NCI-H446 treated with DMSO at 0.1 percent for 48 hours (cell line): ENCODE measurements at places on chromosomes 4 and X.

- DNase-seq = no peak
These were observed 27.8 kb upstream of the PSAPL1 start for GRCh38 chr4:7462509-7462971.

DNA sequence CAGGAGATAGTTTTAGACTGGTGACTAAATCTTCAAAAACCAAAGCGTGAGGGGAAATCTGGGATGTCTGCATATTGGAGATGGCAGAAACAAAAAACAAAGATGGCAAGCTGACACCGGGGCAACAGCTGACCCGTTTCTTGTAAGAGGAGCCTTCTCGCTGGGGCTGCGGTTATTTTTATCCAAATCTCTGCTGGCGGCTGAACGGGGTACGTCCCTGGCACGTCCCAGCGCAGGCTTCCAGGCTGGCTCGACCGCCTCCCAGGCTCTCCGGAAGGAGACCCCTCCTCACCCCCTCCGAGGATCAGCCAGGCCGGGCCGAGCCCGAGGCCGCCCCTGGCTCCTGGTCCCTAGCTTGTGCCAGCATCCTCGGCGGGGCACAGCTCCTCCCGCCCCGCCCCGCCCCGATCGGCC is 403 bp downstream of the SGCB start:
- DNase-seq = no peak

GRCh38 chr4:88390128-88390527 is 11.5 kb downstream of the HERC6 start:
- DNase-seq = no peak

GRCh38 chr4:102638621-102639020 is 122.1 kb downstream of the MANBA start:
- no peak for DNase-seq

GRCh38 chrX:39002466-39002865 is 201.2 kb downstream of the MID1IP1 start:
- no peak for DNase-seq

- DNase-seq = no peak
These were observed 17.9 kb downstream of the BCLAF3 start for GRCh38 chrX:19972984-19973383.

DNA sequence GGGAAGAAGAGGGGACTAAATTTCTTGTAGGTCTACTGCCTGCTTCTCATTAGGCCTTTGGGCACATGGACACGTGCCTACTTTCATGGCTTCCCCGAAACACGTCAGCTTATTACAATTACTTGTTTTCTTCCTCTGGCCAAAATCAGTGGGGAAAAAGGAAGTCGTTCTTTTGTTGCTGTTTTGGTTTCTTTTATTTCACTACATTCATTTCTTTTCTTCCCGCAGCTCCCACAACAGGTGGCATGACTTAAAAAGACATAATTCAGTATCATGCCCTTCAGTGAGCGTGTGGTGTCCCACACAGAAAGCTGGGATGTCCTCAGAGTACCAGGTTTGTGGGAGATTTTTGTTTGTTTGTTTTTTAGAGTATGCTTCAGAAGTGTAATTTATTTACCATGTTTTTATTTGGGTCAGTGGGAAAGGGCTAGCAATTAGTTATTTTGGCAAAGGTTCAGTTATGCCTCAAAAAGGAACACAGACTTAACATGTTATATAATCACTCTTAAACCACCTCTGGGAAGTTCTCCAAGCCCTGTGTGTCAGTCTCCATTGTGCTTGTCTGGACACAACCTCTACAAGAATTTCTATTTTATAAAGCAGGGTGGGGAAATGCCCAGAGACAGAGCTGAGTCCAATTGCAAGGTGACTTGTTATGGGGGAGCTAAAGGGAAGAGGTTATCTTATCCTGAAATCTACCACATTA is 44.2 kb upstream of the SPRY1 start:
- no peak for DNase-seq

GRCh38 chr4:180333162-180333561 is 1910.0 kb upstream of the TENM3 start:
- DNase-seq = no peak

- DNase-seq = no peak
These were observed 167.0 kb downstream of the SMIM20 start for GRCh38 chr4:26080870-26081628.

DNA sequence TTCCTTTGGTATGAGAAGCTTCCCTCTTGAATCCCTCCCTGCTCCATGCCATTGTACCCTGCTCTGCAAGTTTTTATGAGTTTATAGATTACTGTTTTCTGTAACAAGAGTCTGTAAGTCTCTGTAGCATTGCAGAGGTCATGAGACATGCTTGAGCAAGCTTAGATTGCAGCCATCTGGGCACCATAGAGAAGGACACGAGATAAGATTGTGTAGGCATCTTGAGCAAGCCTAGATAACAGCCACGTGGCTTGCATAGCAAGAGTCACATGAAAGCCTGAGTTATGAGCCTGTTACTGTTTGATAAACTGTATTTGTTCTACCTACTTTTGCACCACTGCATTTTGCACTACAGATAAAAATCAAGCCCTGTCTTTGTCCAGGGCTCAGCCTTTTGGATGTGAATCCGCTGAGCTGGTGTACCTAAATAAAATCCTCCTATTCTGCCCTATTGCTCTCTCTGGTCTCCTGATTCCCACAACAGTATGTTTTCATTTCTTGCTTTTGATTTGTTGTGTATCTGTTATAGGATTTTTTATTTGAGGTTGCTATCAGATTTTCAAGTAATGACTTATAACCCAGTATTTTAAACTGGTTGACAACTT is 127.4 kb upstream of the ANKRD50 start:
- no peak for DNase-seq

DNA sequence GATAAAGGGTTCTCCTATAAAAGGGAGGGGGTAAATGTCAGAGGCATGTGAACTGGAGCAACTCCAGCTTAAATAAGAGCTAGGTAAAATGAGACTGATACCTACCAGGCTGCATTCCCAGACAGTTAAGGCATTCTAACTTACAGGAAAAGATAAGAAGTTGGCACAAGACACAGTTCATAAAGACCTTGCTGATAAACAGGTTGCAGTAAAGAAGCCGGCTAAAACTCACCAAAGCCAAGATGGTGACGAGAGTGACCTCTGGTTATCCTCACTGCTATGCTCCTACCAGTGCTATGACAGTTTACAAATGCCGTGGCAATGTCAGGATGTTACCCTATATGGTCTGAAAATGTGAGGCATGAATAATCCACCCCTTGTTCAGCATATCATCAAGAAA is 13.1 kb upstream of the SULT1B1 start:
- DNase-seq = no peak

DNA sequence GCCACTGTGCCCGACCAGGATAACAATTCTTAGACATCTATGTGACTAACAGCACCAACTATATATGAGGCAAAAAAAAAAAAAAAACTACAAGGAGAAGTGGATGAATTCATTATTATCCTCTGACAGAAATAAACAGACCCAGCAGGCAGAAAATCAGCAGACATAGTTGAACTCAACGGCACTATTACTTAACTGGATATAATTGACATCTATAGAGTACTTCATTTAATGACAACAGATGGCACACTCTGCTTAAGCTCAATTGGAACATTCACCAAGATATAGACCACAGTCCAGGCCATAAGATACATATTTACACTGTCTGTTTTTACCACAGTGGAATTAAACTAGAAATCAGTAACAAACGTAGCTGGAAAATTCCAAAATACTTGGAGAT is 13.3 kb downstream of the CLDN22 start:
- no peak for DNase-seq

GRCh38 chr4:15753786-15754185 is 24.3 kb upstream of the CD38 start:
- DNase-seq = no peak

DNA sequence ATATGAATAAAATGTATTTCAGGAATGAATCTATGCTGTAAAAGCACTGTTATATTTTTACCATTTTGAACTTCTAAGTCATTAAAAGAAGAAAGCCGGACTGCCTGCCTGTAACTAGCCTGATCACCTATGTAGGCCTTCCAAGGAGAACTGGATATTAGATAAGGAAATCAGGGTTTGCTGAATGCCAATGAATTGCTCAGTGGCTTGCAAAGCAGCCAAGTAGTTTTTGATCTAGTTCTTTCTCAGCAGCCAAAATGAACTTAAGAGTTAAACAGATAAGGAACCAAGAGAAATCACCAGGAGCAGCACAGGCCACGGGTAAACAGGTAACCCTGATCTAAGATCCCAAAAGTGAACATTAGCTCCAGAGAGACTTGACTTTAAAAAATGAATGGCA is 3.3 kb downstream of the ANXA5 start:
- no peak for DNase-seq

- no peak for DNase-seq
These were observed 64.0 kb downstream of the KCNIP4 start for GRCh38 chr4:21884615-21885014.

DNA sequence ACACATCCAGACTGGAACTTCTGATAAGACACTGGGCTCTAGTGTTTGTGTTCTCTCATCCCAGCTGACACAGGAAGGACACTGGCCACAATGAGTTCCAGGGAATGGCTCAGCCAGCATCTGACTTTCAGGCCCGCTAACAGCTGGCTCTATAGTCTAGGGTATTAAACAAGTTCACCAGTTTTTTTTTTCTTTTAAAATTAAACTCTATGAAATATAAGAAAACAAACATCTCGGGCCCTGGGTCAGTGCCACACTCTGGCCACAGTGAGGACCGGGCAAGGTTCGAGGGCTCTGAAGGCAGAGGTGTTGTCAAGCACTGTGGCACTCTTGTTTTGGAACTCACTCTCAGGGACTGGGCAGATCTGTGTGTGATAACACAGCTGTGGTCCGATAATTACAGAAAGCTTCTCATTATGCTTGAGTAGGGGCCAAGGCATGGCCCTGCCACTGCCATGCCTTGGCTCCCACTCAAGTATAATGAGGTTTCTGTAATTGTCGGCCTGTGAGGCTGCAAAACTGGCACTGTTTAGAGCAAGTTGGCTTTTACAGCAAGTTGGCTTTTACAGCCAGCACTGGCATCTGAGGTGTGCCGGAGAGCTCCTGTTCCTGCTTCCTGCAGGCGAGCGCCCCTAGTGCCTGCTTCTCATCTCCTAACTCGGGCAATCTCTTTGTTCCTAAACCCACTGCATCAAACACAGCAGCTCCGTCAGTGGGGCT is 62.8 kb downstream of the PPP1R2C start:
- peak; percentile 90 for DNase-seq

- DNase-seq = no peak
These were observed 1.3 kb downstream of the NPY1R start for GRCh38 chr4:163330916-163331628.

DNA sequence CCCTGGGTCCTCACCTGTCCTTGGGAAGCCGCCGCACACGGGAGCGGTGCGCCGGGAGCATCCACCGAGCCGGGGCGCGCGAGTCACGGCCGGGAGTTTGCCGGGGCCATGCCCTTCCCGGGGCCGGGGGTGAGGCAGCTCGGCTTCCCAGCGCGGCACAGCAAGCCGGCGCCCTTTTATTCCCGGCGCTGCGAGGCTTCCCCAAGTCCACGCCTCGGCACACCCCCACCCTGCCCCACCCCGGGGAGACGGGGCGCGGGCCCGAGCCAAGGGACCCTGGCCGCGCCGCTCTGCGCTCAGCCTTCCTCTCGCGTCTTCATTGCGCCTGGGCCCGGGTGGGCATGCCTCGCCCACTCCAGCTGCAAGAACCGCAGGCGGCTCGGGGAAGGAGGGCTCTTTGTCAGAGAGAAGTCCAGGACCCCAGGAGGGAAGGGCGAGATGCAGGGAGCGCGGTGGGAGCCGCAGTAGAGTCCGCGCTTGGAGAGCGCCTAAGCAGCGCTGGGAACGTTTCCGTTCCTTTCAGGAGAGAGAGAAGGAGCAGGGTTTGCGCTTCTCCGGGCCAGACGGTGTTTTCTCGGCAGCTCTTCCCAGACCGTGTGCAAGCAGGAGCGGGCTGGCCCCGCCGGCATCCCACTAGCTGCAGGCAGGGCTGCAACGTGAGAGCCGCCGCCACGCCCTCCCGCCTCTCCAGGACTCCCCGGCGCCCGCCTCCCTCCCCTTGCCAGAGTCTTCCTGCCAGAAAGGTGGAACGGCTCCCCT is at the start of gene MXRA5:
Gene MXRA5, minus strand, starts transcription at position 152 of the 759 bp plus-strand sequence. CDS start 2,819 bp downstream, outside the sequence.
- no peak for DNase-seq

GRCh38 chrX:23483396-23483795 is 148.7 kb downstream of the PTCHD1 start:
- peak; percentile 34 for DNase-seq

DNA sequence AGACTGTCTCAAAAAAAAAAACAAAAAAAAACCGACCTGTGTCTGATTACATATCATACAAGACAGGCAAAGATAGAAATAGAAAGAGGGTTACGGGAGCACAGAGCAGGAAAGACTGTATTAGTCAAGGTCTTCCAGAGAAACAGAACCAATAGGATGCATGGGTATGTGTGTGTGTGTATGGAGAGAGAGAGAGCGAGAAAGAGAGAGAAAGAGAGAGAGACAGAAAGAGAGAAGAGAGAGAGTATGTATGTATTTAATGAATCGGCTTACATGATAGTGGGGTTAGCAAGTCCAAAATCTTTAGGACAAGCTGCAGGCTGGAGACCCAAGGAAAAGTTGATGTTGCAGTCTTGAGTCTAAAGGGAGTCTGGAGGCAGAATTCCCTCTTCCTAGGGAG is 7.5 kb upstream of the DDX3X start:
- no peak for DNase-seq

DNA sequence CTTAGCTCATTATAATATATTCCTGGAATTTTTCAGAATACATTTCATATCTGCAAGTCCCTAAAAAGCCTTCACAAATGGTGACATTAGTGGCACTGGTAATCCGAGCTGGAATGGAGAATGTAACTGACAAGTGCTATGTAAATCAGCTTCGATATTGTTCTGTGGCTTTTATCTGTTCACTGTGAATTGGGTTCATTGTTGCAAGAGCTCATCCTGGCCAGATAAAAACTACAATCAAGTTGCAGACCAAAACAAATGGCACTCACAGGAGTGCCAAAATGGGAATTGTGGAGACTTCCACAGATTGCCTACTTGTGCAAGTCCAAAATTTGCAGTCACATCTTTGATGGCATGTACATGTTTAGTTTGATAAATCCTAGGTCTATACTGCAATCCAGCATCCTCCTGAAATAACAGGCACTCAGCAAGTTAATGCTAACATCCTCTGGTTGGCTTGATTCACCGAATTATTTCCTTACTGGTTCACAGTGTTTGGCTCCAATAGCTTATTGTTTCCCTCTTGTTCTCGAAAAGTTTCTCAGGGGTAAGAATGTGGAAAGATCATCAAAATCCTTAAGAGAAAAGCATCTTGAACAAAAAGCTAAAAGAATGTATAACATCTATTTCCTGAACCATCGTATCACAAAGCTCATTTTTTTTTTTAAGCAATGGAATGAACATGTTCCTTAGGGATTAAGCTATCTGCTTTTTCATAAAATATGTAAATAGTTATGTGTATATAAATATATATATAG is 904.9 kb downstream of the CENPC start:
- no peak for DNase-seq

DNA sequence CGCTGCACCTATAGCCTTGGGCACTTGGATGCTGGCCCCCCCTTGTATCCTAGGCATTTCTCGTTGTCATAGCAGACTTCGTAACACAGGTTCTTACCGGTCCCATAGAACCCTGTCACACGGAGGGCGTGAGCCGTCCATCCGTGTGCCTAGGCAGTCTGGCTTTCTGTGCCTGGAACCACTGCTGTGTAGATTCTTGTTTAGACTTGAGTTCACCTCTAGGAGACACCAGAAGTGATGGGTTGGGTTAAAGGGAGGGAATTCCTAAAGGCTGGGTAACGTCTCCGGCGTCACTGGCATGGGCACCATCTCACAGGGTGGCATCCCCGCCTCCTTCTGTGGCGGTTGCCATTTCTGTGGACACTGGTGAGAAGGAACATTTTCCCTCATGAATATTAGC is 13.5 kb upstream of the NKX1-1 start:
- DNase-seq = no peak
